ENCODE measurements at places on chromosomes 6 and 20. TPM values are rescaled to one million over a fixed set of nuclear protein-coding genes. Genes with fewer than 3 reads are reported as not detected.

The CST2 gene
- total RNA-seq: 7.0 TPM

The VWA7 gene
- total RNA-seq: 1.5 TPM

The SLC25A27 gene
- 0.68 TPM for total RNA-seq

The ZKSCAN8 gene
- total RNA-seq: 16.4 TPM

The CLVS2 gene
- total RNA-seq: 0.04 TPM

The BPIFB2 gene
- not detected for total RNA-seq

The E2F1 gene
- total RNA-seq: 4.1 TPM

The LTA gene
- not detected for total RNA-seq

The PRPH2 gene
- 0.21 TPM for total RNA-seq

The MOXD1 gene
- 22.6 TPM for total RNA-seq

The GTSF1L gene
- total RNA-seq: not detected

The C20orf204 gene
- 0.21 TPM for total RNA-seq

The SLC22A7 gene
- not detected for total RNA-seq

The CENPW gene
- total RNA-seq: 5.7 TPM

The UCKL1 gene
- 25.6 TPM for total RNA-seq

The PBOV1 gene
- total RNA-seq: not detected

The ULBP2 gene
- 6.1 TPM for total RNA-seq

The CST5 gene
- total RNA-seq: 0.34 TPM

The XKR7 gene
- total RNA-seq: 0.34 TPM

The TNXB gene
- total RNA-seq: 0.38 TPM

The GABRR1 gene
- not detected for total RNA-seq
